GM23338 (cell line): ENCODE measurements at places on chromosomes 13 and 19.

- peak; percentile 92 for DNase-seq
Measured at GRCh38 chr13:99436686-99437416, 64.4 kb upstream of the TM9SF2 start.

DNA sequence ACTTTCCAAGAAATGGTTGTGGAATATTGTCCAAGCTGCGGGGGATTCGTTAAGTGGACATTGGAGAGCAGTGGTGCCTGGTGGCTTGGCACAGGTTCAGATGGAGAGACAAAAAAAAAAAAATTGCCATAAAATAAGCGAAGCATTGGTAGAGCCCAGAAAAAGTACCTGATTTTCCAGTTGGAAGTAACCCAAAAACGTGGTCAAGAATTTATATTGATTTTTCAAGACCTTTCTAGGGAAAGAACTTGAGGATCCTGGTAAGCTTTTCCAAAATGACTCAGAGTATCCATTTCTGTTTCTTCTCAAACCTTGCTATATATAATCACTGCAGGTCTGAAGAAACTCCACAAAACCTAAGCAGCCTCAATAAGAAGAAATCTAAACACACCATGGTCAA lies 94.6 kb downstream of the ING1 start:
- no peak for DNase-seq

DNA sequence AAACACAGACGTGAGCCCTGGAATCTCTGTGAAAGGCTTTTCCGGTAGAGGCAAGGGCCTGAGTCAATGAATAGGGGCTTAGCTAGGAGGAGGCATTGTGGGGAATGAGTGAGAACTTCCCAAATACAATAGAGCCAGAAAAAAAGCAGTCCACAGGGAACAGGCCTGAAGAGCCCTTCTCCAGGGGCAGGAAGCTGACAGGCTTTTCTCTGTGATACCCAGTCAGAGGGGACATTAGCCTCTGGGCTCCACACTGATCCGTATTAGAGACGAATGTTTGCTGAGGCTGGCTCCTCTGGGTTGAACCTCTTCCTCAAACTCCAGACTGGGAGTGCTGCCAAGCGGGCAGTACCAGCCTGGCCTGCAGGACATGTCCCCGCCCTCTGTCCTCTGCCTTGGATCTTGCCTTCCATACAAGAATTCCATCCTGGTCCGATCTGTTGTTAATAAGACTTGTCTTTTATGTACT lies 2.3 kb downstream of the DHRS12 start:
- no peak for DNase-seq

GRCh38 chr19:2282062-2282861 lies at the start of gene PEAK3:
TSS of gene PEAK3 (minus strand) at chr19:2282175. CDS start at chr19:2280931, 1,244 bp downstream.
- peak; percentile 77 for DNase-seq

GRCh38 chr19:51644636-51645271 lies 1.9 kb downstream of the SIGLEC14 start:
- peak; percentile 43 for DNase-seq

DNA sequence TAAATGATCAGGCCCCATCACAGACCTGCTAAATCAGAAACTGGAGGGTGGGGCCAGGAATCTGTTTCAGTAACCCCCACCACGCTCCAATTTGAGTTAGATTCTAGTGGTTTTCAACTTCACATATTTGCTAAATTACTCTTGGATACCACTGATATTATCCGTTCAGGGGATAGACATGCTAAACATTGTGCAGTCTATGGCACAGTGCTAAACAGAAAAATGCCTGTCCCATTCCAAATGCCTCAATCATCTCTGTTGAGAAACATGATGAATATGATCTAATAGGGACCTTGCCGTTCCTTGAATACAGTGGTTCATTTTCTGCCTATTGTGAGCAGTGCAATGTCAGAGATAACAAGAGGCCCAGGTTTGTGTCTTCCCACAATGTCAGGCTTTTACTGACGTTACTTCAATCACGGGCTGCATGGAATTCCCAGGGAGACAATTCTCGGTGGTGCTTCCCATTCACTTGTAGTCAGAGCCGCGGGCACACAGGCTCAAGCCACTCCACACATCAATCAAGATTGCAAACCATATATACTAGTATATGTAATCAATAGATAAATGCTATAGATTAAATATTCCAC lies 52.7 kb downstream of the MYO16 start:
- DNase-seq, result no peak

DNA sequence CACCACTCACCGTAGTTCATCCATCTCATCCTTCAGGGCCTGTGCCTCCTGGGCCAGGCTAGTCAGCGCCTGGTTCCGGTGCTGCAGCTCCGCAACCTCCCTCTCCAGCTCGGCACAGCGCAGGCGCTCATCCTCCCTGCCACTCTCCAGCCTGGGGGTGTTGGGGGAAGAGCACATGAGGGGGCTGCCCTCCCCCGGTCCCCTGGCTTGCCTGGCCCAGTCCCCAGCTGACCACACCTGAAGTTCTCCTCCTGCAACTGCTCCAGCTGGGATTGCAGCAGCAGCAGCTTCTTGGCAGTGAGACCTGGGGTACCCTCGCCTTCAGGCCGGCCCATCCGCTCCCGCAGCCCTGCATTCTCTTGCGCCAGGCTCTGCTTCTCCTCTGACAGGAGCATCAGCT lies 4.4 kb downstream of the HOOK2 start:
- no peak for DNase-seq

DNA sequence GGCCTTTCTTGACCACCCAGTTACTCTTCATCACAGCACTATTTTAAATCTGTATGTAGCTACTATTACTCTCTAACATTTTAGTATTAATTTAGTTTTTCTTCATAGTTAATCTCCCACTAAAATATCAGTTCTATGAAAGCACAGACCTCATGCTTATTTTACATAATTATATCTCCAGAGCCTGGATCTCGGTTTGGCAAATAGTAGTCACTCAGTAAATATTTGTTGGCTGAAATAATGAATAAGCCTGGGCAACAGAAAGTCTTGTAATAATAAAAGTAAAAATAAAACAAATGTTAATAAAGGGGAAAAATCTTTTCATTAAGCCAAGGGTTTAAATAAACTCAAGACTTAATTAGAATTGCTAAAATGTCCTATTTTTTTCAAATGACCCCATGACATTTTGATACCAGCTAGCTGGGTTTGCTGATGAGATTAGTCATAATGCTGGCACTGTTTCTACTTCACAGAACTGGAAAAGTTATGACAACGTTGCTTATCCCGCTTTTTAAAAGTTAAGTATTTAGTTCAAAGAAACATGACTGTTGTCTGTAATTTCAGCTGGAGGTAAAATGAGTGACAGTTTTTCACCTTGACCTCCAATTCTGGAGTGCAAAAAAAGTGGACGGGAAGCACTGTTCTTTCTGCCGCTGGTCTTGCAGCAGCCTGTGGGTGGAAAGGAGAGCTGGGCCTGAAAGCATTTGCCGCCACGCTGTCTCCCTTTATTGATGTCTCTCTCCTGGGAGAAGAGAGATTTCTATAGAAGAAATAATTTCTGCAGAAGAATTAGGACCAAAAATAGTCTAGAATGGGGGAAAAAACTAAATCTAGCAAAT lies 85.2 kb upstream of the SPATA13 start:
- DNase-seq, result no peak

DNA sequence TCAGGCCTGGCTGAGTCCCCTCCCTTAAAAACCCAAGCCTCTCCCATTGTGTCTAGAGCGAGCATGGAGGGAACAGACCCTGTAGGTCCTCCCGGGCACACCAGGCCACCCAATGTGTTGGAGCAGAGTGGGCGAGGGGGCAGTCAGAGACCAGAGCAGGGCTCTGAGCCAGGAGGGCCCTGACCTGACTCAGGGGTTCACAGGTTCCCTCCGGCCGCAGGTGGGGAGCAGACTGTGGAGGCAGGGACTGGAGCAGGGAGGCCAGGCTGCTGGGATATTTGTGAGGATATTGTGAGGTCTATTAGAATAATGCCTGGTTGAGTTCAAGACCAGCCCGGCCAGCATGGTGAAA lies 1.6 kb upstream of the TYROBP start:
- no peak for DNase-seq

- no peak for DNase-seq
Measured at GRCh38 chr13:50229960-50230661, 214.9 kb downstream of the KCNRG start.
